ENCODE measurements at places on chromosomes 3 and 15.

DNA sequence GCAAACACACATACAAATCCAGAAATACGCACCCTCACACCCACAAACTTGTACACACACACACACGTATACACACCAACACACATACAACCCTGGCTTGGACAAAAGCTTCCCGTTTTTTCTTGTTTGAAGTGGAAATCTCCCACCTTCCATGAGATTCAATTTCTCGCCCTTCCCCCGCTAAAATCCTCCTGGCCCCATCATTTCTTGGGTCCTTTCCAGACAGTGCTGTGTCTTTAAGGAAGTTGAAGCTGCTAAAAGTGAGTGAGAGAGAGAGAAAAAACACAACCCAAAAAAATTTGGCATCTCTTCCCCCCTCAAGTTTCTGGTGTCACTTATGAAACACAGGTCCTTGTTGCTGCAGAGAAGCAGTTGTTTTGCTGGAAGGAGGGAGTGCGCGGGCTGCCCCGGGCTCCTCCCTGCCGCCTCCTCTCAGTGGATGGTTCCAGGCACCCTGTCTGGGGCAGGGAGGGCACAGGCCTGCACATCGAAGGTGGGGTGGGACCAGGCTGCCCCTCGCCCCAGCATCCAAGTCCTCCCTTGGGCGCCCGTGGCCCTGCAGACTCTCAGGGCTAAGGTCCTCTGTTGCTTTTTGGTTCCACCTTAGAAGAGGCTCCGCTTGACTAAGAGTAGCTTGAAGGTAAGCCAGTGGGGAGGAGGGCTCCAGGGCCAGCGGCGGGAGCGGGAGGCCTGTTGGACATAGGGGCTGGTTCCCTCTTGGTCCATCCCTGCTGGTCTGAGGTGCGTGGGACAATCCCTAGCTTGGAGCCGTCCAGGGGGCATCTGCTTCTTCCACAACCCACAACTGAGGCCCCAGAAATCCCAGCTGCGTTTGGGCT lies at the start of gene ISLR:
TSS of gene ISLR (plus strand) at position 331 of the 839 bp plus-strand sequence. CDS start 1,149 bp downstream, outside the sequence.
- DNase-seq, result no peak

DNA sequence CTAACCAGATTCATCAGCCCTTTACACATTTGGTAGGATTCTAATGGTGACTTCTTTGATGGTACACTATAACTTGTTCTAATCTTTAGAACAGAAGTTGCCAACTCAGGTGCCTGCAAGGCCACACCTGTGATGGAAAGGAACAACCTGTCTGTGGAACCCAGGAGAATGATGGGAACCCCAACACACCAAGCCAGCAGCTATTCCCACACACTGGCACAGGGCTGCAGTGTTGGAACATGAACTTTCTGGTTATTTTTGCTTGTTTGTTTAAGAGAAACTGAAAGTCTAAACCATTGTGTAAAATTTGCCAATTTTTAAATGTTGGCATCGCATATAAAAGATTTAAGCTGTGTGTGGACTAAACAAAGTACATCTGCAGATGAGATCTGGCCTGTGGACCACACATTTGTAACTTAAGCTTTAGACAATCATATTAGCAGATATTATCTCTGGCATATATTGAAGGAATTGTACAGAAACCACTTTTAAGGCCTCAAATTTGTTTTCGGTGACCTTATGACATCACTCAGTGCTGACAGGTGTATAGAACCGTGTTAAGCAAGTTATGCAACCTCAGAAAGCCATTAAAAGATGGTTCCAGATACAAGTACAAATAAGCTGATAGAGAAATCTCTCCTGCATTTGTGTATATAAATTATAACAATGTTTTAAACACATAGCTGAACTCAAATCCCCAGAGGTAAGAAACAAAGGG lies 242.9 kb downstream of the SLC9A9 start:
- DNase-seq, result no peak

- DNase-seq, result no peak
These were observed 628.4 kb upstream of the ALCAM start for GRCh38 chr3:104738271-104738670.

DNA sequence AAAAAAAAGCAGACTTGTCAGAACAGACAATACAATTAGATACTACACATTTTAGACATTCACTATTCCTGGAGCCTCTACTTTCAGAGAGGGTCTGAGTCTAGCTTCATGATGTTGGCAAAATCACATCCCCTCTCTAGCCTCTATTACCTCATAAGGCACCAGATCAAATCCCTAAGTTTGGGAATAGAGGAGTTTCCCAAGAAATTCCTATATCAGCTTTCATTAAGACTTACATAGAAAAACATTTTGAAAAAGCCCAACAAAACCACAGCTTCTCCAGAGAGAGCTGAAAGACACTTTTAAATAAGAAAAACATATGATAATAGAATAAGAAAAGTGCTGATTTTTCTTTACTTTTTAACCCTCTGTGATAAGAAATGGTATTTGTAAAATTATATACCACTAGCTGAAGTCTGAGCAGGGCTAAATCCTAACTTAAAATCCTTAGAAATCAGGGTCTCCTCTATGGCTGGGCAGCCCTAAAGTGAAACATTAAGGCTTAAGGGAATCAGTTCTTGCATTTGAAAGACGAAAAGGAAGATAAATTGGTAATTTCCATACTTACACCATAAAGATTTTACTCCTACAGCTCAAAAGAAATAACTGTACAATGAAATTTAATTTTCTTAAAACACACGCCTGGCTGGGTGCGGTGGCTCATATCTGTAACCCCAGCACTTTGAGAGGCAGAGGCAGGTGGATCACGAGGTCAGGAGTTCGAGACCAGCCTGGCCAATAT lies 4.3 kb downstream of the TBC1D2B start:
- DNase-seq, result no peak

- DNase-seq, result no peak
These were observed 93.3 kb upstream of the SLC7A14 start for GRCh38 chr3:170679190-170679589.

DNA sequence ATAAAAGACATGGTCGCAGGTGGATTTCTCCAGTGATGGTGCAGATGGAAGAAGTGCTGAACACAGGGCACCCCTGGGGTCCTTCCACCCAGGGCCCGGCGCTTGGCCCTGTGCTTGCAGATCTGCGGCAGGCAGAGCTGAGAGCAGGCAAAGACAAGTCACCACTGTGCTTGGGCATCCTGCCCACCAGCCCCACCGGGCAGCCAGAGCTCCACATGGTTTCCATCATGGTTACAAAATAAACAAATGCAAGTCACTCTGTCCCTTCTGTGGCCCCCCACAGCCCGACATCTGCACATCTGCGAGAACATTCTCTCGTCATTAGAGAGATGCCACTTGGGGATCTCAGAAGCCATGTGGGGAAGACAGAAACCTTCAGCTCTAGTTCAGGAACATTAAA lies 37.6 kb upstream of the SFMBT1 start:
- DNase-seq, result no peak
